ENCODE measurements at places on chromosomes 16 and 17. TPM values are rescaled to one million over a fixed set of nuclear protein-coding genes. Genes with fewer than 3 reads are reported as not detected.

GRCh38 chr17:4448197-4448980 lies 14.6 kb downstream of the SPNS3 start:
- no peak for DNase-seq
- H3K27ac ChIP-seq, result no peak overlapping the region
- no peaks in the 10 kb centered on the region for H3K4me1 ChIP-seq
- no peak overlapping the region for H3K4me3 ChIP-seq
- no peaks in the 10 kb centered on the region for H3K27me3 ChIP-seq

GRCh38 chr17:73841431-73842060 lies 197.3 kb upstream of the SDK2 start:
- H3K4me1 ChIP-seq, result no peaks in the 10 kb centered on the region
- DNase-seq, result no peak
- no peaks in the 10 kb centered on the region for H3K27me3 ChIP-seq
- no peak overlapping the region for H3K4me3 ChIP-seq
- H3K36me3 ChIP-seq, result no peaks in the 10 kb centered on the region

- H3K27me3 ChIP-seq, result no peaks in the 10 kb centered on the region
- no peaks in the 10 kb centered on the region for H3K36me3 ChIP-seq
- no peak overlapping the region for H3K27ac ChIP-seq
Observed at GRCh38 chr16:56274369-56274768, 83.1 kb downstream of the GNAO1 start.

- no peak overlapping the region for H3K4me3 ChIP-seq
- no peaks in the 10 kb centered on the region for H3K4me1 ChIP-seq
- no peaks in the 10 kb centered on the region for H3K27me3 ChIP-seq
- no peaks in the 10 kb centered on the region for H3K36me3 ChIP-seq
Observed at GRCh38 chr17:58970609-58971450, 135.8 kb downstream of the TRIM37 start.

DNA sequence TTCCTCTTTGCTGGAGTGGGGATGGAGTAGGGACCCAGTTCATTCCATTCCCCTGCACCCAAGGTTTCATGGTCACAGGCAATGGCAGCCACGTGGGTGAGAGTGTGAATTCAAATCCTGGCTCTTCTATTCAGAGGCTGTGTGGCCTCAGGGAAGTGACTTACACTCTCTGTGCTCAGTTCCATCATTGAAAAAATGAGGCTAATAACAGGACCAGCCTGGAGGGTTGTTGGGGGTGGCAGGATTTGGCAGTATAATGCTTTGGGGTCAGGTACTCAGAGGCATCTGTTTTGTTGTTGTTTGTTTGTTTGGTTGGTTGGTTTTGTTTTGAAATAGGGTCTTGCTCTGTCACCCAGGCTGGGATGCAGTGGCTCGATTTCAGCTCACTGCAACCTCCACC lies 2.2 kb upstream of the CRISPLD2 start:
- no peak overlapping the region for H3K27ac ChIP-seq
- no peaks in the 10 kb centered on the region for H3K36me3 ChIP-seq
- no peak overlapping the region for H3K4me3 ChIP-seq
- H3K27me3 ChIP-seq, result no peaks in the 10 kb centered on the region

DNA sequence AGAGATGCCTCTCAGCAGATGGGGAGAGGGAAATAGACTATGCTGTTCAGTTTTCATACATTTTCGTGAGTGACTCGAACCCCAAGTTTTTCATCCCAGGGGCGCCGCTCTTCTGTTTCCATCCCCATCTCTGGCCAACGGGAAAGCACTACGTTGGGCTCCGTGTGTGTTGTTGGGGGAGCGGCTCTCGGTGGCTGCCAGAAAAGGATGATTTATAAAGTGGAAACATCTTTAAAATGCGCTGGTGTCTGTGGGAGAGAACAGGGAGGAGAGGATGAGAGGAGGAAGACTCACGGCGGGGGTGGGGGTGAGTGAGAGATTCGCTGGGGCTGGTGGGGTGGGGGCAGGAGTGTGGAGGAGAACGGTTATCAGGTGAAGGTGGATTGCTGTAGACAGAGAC lies 5.8 kb downstream of the TBX4 start:
- H3K36me3 ChIP-seq, result no peaks in the 10 kb centered on the region
- H3K27me3 ChIP-seq, result peaks cover 97% of the 10 kb centered on the region
- H3K27ac ChIP-seq, result no peak overlapping the region
- H3K4me1 ChIP-seq, result peaks cover 9% of the 10 kb centered on the region
- DNase-seq, result no peak

- no peak overlapping the region for H3K27ac ChIP-seq
- no peak overlapping the region for H3K4me3 ChIP-seq
- peaks cover 31% of the 10 kb centered on the region for H3K27me3 ChIP-seq
- peaks cover 13% of the 10 kb centered on the region for H3K4me1 ChIP-seq
Observed at GRCh38 chr17:41739661-41740352, 5.4 kb upstream of the HAP1 start.

- no peaks in the 10 kb centered on the region for H3K27me3 ChIP-seq
- H3K4me3 ChIP-seq, result no peak overlapping the region
- H3K4me1 ChIP-seq, result no peaks in the 10 kb centered on the region
Observed at GRCh38 chr16:7408700-7409365, 76.2 kb downstream of the RBFOX1 start.

DNA sequence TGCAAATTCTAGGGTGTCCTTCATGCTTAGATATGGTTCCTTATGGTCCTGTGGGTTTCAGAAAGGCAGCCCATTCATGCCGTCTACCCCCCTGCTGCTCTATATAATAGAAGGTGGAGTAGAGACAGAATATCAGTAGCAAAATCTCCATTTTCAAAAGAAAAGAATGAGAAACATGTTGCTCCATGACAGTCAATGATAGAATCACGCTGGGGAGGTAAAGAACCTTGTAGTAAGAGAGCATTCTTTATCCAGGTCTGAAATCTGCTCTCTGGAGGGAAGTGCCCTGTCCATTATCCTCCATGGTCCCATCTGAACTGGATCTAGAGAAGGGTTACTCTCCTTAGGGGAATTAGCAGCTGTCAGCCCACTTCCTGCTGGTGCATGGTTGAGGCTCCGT lies 272.8 kb downstream of the WWOX start:
- H3K4me3 ChIP-seq, result no peak overlapping the region
- peaks cover 6% of the 10 kb centered on the region for H3K4me1 ChIP-seq
- no peaks in the 10 kb centered on the region for H3K36me3 ChIP-seq
- no peaks in the 10 kb centered on the region for H3K27me3 ChIP-seq
- no peak overlapping the region for H3K27ac ChIP-seq

- no peaks in the 10 kb centered on the region for H3K36me3 ChIP-seq
- no peaks in the 10 kb centered on the region for H3K27me3 ChIP-seq
- H3K4me1 ChIP-seq, result peaks cover 14% of the 10 kb centered on the region
- H3K4me3 ChIP-seq, result no peak overlapping the region
- DNase-seq, result no peak
Observed at GRCh38 chr16:66701026-66701425, 4.5 kb upstream of the CMTM4 start.

GRCh38 chr16:14302399-14303181 lies 231.5 kb downstream of the MRTFB start:
- H3K4me1 ChIP-seq, result peaks cover 34% of the 10 kb centered on the region
- peak overlapping the region; percentile 77 for H3K27ac ChIP-seq
- H3K4me3 ChIP-seq, result peak overlapping the region; percentile 95
- DNase-seq, result no peak
- peaks cover 24% of the 10 kb centered on the region for H3K27me3 ChIP-seq

The ODAD4 gene
- 0.69 TPM for polyA plus RNA-seq

The CDC6 gene
- polyA plus RNA-seq, result 2.8 TPM

Data from heart left ventricle (tissue), 16 donors.